Esophagus mucosa (tissue), 1 donor: ENCODE measurements at places on chromosomes 16 and 17.

GRCh38 chr17:58083491-58084316 lies 485 bp downstream of the DYNLL2 start:
- peak; percentile 74 for ATAC-seq

DNA sequence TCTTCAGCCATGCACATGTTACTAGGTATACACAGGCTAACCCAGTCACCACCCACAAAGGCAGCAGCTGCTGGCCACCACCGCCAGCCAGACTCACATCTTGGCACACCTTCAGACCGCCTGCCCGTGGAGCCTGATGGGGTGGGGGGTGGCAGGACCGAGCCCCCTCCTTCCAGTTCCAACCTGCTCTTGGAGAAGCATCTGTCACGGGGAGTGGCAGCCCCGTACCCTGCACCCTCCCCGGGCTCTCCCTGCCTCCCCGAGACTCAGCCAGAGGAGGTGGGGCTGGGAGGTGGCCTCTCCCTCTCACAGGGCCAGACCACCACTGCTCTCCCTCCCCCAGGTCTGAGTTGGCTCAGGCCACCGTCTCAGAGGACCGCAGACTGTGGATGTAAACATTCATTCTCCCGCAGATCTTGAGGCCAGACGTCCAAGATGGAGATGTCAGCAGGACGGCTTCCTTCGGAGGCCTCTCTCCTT lies 11.3 kb upstream of the RBFOX3 start:
- no peak for ATAC-seq

DNA sequence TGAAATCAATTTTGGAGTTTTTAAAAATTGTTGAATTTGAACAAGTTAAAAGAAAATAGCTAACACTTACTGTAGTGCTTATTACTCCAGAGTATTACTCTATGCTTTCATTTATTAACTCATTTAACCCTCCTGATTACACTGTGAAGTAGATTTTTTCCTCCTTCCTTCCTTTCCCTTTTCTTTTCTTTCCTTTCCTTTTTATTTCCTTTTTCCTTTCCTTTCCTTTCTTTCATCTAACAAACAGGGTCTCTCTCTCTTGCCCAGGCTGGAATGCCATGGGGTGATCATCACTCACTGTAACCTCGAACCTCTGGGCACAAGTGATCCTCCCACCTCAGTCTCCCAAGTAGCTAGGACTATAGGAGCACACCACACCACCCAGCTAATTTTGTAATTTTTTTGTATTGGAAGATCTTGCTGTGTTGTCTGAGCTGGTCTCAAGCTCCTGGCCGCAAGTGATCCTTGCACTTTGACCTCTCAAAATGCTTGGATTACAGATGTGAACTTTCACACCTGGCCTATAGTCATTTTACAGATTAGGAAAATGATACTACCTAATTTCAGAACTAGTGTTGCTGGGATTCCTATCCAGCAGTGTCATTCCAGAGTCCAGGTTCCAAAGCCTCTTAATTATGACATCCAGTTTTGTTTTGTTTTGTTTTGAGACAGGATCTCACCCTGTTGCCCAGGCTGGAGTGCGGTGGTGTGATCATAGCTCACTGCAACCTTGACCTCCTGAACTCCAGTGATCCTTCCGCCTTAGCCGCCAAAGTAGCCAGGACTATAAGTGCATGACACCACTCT lies 59.9 kb downstream of the TAOK1 start:
- no peak for ATAC-seq

- no peak for ATAC-seq
These were observed 25.3 kb upstream of the PYY start for GRCh38 chr17:43979011-43979410.

DNA sequence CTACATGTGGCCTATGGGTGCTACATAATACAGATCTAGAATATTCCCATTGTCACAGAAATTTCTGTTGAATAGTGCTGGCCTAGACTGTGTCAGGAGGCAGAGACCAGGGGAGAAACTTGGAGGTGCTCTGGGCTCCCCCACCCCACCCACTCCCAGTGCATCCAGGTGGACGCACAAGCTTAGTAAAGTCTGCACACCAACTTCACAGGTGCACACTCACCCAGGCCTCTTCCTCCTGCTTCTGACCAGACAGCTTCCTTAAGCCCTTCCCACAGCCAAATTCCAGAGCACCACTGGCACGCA lies 7.6 kb upstream of the CNP start:
- ATAC-seq = no peak

GRCh38 chr16:848510-849253 lies 48.1 kb upstream of the GNG13 start:
- ATAC-seq = no peak

- no peak for ATAC-seq
These were observed 289.4 kb upstream of the EEF2KMT start for GRCh38 chr16:5386989-5387388.

DNA sequence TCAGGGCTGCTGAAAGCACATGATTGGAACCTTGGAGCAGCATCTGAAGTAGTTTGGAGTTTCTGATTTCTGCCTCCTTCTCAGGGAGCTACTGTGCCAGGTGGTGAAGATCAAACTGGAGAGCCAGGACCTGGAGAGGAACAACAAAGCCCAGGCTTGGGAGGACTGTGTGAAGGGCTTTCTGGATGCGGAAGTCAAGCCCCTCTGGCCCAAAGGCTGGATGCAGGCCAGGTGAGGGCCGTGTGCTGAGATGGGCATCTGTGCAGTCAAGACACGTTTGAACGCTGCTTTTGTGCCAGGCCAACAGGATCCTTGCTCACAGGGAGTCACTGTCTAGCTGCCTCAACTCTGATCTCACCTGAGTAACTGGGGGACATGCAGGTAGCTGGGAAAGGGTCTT lies 23.8 kb downstream of the UBN1 start:
- no peak for ATAC-seq

- ATAC-seq = no peak
These were observed 971.7 kb downstream of the CDH11 start for GRCh38 chr16:64150193-64150592.

DNA sequence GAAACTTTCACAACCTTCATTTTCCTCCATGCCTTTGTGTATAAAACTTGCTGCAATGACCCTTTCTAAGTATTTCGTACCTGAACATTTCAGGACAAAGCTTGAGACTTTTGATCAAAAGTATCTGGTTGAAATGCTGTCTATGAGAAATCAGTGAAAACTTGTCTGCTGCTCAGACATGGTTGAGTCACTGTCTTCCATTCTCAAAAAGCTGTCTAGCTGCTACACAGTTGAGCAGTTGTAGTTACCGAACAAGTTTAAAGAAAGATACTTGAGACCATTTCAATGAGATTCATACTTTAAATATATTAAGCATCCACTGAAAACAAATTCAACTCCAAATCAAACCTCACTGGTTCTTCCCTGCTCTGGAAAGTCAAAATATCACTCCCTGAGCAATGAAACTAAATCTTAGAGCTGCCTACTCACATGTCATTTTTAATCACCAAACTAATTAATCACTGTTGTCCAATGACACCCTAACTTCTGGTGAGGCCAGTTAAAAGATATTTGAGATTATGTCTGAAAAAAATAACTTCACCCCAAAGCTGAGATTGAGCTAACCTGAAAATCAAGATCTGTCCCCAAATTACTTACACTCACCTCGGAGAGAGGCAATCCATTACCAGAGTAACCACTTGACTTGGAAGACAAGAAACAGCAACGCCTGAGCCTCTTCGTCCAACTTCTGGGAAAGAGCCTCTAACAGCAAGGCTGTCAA lies 488 bp downstream of the TMEM100 start:
- no peak for ATAC-seq

GRCh38 chr16:80604600-80605355 lies 64.0 kb downstream of the DYNLRB2 start:
- no peak for ATAC-seq

DNA sequence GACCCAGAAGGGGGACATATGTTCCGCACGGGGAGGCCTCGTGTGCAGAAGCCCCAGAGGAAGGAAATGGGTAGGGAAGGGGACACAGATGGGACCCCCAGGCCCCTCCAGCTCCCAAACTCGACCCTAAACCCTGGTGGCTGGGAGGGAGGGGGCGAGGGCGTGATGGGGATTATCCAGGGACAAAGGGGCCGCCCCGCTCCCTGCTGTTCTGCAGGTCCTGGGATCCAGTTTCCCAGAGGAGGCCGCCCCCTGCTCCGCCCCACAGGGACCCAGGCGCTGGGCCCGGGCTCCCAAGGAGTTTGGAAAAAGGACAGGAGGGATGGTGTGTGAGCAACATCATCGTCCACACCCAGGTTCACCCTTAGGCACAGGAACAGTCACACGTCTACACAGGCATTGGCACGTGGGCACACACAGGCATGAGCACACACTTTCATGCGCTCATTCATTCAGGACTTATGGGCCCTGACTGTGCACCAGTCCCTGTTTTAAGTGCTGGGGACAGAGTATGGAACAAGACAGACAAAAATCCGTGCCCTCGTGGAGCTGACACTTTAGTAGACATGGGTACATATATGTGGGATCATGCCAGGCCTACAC lies 12.8 kb upstream of the FBXL19 start:
- peak; percentile 96 for ATAC-seq

DNA sequence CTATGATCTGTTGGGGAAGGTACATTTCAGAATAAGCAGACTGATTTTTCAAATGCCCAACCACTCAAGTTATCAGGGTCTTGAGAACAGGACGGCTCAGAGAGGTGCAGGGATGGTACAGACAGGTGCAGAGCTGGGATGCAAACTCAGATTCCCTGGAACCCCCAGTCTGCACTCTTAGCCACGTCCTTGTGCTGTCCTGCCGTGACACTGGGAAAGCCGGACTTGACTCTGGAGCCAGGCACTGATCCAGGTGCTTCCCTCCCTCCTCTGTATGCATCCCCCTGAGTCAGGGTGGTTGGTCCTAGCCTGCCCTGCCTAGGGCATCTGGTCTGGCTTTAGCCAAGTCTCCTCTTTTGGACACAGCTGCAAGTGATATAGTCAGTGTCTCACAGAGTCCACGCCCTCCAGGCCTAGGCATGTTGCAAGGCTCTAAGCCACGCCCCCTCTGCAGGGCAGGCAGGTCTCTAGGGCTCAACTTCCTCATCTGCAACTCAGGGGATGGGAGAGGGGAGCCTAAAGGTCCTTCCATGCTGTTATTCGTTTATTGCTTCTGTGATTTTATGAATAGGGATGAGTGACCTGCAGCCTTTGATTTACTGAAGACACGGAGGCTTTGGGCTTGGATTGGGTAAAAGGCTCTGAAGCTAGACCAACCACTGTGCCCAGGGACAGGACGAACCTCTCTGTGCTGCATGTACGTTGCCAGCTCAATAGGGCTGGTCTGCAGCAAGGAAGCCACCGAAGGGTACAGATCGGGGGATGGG lies 97.3 kb downstream of the SDK2 start:
- peak; percentile 85 for ATAC-seq
